Thoracic aorta (tissue), 2 donors: ENCODE measurements at places on chromosomes 7 and 10. TPM values are rescaled to one million over a fixed set of nuclear protein-coding genes. Genes with fewer than 3 reads are reported as not detected.
A peak's percentile ranks its signal among the peaks of the same experiment; 100 is the strongest.

DNA sequence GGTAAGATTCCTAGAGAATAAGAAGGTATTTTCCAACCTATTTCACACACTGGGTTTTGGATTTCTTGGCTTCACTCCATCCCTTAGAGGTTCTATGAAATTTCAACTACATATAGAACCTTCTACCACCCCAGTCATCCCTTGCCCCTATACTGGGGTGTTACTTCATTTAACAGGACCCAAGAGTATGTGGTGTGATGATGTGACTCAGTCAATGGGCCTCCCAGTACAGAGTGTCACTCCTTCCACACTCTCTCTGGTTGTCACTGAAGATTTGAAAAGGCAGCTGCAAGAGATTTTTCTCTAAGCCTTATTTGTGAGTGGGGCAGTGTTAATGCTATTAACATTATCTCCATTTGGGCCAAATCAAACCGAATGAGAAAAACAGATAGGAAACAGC lies 33.5 kb downstream of the FGFBP3 start:
- no peaks in the 10 kb centered on the region for H3K27me3 ChIP-seq
- no peak overlapping the region for H3K4me3 ChIP-seq
- no peak overlapping the region for H3K27ac ChIP-seq
- no peaks in the 10 kb centered on the region for H3K36me3 ChIP-seq
- H3K4me1 ChIP-seq: no peaks in the 10 kb centered on the region

GRCh38 chr7:114659409-114660125 lies 245.0 kb downstream of the FOXP2 start:
- DNase-seq: no peak
- no peaks in the 10 kb centered on the region for H3K36me3 ChIP-seq
- no peak overlapping the region for H3K4me3 ChIP-seq
- H3K4me1 ChIP-seq: no peaks in the 10 kb centered on the region
- no peaks in the 10 kb centered on the region for H3K27me3 ChIP-seq

GRCh38 chr7:137942484-137943115 lies 59.3 kb downstream of the CREB3L2 start:
- peak overlapping the region; percentile 78 for H3K27ac ChIP-seq
- DNase-seq: no peak
- H3K36me3 ChIP-seq: no peaks in the 10 kb centered on the region
- H3K4me1 ChIP-seq: peaks cover 37% of the 10 kb centered on the region
- no peaks in the 10 kb centered on the region for H3K27me3 ChIP-seq

GRCh38 chr10:118246332-118247295 lies 95.5 kb downstream of the FAM204A start:
- no peak overlapping the region for H3K27ac ChIP-seq
- H3K36me3 ChIP-seq: no peaks in the 10 kb centered on the region
- H3K4me3 ChIP-seq: no peak overlapping the region
- no peaks in the 10 kb centered on the region for H3K4me1 ChIP-seq

DNA sequence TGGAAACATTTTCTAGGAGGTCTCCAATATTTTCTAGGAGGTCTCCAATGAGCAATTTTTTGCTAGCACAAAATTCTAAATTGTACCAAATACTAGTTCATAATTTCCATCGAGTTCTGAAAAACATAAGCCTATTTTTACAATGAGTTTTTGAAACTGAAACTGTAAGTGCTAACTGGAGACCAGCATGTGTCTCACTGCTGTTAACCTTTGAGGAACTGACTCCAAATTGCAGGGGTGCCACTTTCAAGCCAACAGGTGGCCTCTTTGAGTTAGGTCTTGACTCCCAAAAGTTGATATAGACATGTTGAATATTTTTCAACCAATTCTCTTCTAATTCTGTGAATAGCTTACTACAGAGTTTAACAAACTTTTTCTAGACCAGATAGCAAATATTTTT lies 58.8 kb downstream of the CAV1 start:
- H3K27me3 ChIP-seq: no peaks in the 10 kb centered on the region
- DNase-seq: no peak
- H3K36me3 ChIP-seq: no peaks in the 10 kb centered on the region
- peak overlapping the region; percentile 70 for H3K27ac ChIP-seq

DNA sequence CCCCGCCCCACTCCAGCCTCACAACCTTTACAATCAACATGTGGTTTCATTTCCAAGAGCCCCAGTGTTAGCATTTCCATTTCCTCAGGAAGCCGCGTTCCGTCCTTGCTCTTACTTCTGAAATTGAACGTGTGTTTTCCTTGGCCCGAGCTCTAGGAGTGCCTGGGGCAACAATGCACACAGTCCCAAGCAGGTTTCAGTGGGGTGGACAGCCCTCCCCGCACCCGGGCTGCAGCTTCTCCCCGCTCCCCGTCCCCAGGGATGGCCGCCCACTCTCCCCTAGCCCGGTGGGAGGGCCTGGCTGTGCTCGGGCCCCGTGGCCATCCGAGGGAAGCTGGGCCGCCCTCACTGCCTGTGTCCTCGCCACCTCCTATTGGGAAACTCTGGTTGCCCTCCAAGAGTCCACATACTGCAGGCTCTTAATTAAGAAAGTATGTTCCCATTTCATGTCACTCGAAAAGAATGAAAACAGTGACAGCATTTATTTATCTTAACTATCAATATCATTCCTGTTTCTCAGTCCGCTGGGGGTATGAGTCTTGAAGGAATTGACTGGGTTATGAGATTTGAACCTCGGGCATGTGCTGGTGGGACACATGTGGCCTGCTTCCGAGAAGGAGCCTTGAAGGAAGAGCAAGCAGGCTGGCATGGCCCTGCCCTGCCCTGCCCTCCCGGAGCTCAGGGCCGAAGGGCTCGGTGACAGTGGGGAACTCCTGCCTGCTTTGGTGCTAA lies 163.8 kb downstream of the GRK5 start:
- peak overlapping the region; percentile 57 for H3K27ac ChIP-seq
- no peaks in the 10 kb centered on the region for H3K36me3 ChIP-seq
- peak overlapping the region; percentile 58 for H3K4me3 ChIP-seq
- DNase-seq: peak; percentile 55

GRCh38 chr7:116404389-116404788 lies 95.1 kb upstream of the CAV2 start:
- H3K27ac ChIP-seq: no peak overlapping the region
- DNase-seq: no peak
- no peak overlapping the region for H3K4me3 ChIP-seq
- H3K36me3 ChIP-seq: no peaks in the 10 kb centered on the region

ASCC1 gene
- total RNA-seq: 30.3 TPM

HMX2 gene
- not detected for total RNA-seq
